Renal cortex interstitium (tissue), 15 donors: ENCODE measurements at places on chromosomes 13 and 19.
A peak's percentile ranks its signal among the peaks of the same experiment; 100 is the strongest.

GRCh38 chr19:32363632-32364031 is 18.2 kb downstream of the ZNF507 start:
- DNase-seq, result no peak

- no peak for DNase-seq
Observed at GRCh38 chr13:93875547-93875946, 603.9 kb downstream of the DCT start.

GRCh38 chr19:8611391-8611876 is 919 bp upstream of the ADAMTS10 start:
- no peak for DNase-seq

GRCh38 chr19:51784922-51785690 is 9.9 kb upstream of the FPR3 start:
- no peak for DNase-seq

DNA sequence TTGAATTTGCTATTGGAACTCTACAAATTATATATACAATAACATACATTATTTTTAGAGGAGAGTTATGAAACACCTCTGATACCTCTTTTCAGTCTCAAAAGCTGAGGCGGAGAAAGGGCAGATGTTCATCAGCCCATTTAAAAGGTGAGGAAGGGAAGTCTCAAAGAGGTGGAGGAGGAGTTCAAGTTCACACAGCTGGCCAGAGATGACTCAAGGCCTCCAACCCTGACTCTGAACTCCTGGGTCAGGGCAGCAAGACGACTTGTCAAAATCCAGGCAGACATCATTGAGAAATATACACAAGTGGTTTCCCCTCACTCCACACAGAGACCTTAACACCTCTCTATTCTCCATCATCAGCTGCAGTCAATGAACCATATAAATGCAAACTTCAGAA is 2.1 kb downstream of the SIAH3 start:
- no peak for DNase-seq

DNA sequence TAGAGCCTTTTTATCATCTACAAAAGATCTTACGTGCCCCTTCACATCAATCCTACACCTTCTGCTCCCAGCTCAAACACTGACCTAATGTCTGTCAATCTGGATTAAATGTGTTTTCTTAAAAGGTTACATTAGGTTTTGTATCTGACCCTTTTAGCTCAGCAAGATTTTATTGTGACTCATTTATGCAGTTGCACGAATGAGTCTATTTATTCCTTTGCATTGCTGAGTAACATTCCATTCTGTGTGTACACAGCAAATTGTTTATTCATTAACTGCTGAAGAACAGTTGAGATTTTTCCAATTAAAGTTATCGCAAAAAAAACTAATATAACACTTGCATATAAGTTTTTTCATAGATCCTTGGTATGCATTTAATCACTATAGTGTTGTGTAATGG is 253.9 kb upstream of the GPC6 start:
- no peak for DNase-seq

- no peak for DNase-seq
Observed at GRCh38 chr13:25753976-25754375, 297.8 kb downstream of the SHISA2 start.

GRCh38 chr13:28058866-28059613 is 41.3 kb downstream of the FLT3 start:
- no peak for DNase-seq

- no peak for DNase-seq
Observed at GRCh38 chr13:77891486-77891885, 27.1 kb downstream of the EDNRB start.

DNA sequence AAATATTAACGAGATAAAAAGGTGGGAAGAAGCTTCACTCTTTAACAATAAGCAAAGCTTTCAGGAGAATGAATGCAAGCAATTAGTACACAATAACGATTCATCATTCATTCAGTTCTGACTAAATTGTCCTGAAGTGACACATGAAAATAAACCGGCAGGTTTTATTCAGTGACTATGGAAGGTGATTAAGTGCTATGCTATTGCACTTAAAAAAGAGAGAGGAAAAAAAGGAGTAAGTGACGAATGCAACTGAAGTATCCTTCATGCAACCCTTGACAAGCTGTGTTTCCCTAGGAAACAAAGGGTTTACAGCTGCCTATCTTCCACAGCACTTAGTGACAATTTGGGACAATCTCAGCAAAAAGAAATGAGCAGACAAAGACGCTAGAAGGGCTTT is 1.4 kb downstream of the LIG4 start:
- DNase-seq, result no peak

DNA sequence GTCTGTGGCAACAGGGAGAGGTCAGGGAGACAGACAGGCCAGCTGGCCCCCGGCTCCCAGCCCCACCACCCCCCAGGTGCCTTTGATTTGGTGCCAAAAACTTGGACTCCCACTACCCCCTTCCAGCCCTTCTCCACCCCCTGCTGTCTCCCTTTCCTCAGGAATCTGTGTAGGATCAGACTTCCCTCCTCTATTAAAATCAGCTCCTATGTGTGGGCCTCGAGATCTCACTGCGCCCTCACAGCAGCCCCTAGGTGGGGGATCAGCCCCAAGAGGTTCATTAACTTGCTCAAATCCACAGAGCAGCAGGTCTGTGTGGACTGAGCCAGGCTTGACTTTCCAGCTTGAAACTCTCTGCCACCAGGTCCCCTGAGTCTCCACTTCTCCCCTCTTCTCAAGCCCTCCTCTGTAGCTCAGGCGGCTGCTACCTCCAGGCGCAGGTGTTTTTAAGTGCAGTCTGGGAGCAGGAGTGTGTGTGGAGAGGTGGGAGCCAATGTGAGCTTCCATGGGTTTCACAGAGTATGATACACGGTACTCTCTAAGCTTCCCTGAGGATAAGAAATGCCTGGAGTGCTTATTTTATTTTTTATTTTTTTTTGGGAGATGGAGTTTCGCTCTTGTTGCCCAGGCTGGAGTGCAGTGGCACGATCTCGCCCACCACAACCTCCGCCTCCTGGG is 1.7 kb downstream of the GAPDHS start:
- DNase-seq, result no peak

GRCh38 chr19:8240274-8241229 is 31.4 kb downstream of the CERS4 start:
- DNase-seq, result peak; percentile 69

DNA sequence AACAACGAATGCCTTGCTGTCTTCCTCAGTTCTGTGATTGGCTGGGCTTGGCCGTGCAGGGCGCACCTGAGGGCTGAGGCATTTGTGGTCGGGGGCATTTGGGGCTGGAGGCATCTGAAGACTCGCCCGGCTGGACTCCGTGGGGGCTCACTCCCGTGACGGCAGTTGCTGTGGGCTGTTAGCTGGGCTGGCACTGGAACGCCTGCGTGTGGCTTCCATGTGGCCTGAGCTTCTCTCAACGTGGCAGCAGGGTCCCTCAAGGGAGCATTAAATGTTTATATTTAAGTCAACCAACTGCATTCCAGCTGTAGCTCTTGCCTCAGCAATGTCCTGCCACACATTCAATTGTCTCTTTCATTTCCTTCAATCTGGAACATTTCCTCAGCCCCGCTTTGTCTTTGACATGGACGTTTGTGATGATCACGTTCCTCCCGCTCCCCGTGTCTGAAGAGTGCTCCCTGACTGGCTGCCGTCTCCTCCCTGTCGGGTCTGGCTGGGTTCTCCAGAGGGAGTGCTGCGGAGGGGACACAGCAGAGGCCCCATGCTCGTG is 21.0 kb downstream of the CCDC8 start:
- no peak for DNase-seq

- no peak for DNase-seq
Observed at GRCh38 chr19:13902993-13903555, 2.8 kb downstream of the BRME1 start.

DNA sequence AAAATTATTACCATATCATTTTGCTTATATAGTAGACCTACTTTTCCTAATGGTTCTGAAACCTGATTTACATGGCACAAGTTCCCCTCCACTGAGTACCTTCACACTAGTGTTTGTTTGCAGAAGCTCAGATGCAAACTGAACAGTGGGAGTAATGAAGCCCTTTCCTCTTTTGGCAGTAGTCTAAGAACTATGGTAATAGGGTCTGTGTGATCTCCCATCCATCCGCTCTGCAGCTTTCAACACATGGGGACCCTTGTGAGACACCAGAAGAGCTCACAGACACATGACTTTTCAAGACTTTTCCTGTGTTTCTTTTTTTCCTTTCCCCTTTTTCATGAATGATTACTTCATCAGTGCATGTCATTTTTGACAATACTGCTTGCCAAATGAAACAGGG is 336.0 kb downstream of the ATP8A2 start:
- no peak for DNase-seq

- DNase-seq, result no peak
Observed at GRCh38 chr13:62629618-62630017, 1214.0 kb upstream of the PCDH20 start.

DNA sequence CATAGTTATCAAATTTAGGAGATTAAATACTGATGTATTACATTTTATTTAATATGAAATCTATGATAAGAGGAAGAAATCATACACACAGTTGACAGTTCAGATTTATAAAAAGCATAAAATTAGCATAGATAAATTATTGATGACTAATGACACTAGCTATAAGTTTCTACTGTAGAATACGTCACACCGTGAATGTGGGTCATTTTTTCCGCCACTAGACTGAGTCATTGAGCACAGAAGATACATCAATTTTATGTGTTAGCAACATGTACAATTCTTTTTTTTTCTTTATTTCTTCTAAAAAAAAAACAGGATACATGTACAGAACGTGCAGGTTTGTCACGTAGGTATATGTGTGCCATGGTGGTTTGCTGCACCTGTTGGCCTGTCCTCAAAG is 22.2 kb downstream of the AP2S1 start:
- DNase-seq, result no peak

DNA sequence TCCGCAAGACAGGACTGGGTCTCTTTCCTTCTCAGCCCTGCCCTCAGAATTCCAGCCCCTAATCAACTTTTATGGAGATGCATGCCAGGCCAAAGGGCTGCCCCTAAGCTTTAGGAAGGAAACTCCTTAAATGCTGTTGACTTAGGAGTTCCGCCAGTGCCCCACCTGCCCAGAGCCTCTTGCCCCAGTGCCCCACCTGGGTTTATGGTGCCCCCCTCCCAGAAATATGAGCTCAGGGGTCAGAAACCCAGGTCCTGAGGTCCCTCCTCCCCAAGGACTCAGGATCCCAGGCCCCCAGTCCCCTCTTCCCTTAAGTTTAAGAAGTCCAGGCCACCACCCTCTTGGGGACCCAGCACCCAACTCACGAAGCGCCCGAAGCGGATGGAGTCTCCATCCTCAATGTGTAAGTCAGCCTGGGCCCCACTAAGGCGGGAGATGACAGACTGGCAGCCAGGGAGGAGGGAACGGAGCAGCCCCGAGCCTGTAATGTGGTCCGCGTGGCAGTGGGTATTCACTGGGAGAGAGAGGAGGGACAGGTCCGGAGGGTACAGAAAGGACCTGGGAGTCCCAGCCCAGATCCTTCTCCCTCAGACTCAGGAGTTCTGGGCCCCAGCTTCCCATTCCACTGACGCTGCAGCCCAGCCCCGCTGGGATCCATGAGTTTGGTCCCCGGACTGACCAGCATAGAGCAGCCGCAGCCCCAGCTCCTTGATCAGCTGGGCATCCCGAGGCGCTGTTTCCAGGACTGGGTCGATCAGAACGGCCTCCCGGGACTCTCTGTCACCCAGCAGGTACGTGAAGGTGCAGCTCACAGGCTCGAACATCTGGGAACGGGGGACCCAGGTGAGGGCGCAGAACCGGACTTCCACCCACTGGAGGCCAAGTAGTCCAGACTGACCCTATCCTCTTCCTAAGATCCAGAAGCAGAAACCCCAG is 897 bp downstream of the ETHE1 start:
- DNase-seq, result no peak

GRCh38 chr13:75092143-75092542 is 389.8 kb downstream of the TBC1D4 start:
- DNase-seq, result no peak

DNA sequence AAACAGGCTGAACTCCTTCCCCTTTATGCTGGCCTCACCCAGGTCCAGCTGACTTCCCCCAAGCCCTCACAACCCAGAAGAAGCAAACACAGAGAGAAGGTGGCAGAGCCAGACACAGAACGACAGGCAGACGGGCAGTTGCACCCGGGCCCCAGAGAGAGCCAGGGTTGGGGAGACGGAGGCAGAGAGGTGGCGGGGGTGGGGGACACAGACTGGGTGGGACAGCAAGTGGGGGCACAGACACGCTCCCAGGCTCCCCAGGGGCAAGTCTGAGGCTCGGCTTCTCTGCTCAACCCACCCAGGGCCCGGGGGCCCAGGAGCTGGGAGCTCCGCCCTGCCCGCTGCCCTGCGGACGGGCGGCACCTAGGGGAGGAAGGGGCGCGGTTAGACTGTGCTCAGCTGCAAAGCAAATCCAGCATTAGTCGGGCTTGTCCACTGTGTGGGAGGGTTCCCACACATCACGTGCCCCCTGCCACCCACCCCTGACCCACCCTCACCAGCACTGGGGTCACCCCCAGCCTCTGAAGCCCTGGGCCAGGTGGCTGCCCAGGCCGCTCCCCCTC is 31.3 kb upstream of the ASF1B start:
- DNase-seq, result no peak

GRCh38 chr13:91216928-91217700 is 130.4 kb upstream of the MIR17HG start:
- no peak for DNase-seq
